ENCODE measurements at places on chromosomes 12 and 14.

- DNase-seq: no peak
Observed at GRCh38 chr14:38127784-38128183, 79.9 kb upstream of the SSTR1 start.

GRCh38 chr14:76916040-76916715, 90.0 kb downstream of the LRRC74A start:
- DNase-seq: no peak

DNA sequence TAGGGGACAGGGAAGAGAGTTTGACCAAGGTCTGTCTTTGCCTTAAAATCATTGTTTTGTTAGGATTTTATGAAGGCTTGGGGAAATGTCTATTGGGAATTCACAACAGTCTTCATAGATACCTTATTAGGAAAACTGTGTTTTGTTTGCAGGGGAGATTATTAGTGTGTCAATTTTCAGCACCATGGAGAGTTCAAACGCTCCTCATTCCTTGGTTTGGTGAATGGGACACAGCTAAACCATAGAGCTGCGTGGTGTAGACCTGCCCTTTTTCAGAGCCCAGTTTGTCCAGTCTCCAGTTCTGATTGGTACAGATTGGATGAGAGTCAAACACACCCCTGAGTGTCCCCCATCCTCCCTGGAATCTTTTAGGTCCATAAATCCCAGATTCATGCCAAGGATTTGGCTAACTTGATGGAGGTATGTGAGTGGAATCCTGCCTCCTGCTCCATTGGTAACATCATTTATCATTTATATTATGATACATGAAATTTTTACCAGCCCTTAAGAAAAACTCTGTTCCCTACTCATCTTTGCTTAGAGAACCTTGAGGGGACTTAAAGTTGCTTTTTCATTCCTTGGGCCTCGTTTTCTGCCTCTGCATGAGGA, 12.0 kb downstream of the NGDN start:
- no peak for DNase-seq

DNA sequence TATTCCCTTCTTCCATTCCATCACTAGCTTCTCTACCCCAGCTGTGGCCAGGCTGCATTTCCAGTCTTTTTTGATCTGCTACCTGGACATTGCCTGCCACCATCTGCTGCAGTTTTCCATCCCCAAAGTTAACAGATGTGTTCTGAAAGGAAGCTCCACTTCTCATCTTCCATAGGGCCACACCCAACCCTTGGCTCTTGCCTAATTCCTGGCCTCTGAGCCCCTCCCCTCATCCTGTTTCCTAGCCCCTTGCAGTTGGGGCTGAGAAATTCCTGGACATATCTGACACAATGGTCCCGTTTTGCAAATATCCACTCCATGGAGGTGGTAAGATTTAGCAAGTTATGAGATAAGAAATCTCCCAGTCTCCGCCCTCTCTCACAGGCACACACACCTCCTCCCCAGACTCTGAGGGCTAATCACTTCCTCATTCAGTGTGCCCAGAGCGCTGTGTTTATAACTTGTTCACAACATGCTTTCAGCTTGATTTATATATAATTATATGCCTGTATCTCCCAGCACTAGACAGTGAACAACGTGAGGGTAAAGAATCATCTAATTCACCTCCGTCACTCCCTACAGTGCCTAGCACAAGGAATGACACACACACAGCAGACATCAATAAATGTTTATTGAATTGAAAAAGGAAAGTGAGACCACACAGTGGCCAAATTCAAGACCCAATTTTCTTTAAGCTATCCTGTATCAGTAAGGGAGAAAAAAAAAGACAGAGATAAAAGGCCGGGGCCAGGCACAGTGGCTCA, 13.4 kb downstream of the SMUG1 start:
- no peak for DNase-seq

DNA sequence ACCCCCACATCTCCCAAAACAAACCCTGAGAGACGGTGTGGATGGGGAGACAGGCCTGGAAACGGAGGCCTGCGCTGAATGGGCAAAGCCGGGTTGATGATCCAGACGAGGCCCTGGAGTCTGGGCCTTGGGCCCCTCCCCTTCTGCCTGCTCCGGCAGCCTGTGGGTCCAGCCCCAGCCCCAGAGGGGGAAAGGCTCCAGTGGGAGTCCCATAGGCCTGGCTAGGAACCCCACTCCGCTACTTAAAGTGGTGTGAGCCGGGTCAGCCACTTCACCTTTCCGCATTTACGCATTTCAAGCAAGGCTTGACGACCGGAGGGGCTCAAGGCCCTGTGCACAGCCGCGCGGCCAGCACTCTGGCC, 695 bp upstream of the TNFAIP2 start:
- DNase-seq: no peak

DNA sequence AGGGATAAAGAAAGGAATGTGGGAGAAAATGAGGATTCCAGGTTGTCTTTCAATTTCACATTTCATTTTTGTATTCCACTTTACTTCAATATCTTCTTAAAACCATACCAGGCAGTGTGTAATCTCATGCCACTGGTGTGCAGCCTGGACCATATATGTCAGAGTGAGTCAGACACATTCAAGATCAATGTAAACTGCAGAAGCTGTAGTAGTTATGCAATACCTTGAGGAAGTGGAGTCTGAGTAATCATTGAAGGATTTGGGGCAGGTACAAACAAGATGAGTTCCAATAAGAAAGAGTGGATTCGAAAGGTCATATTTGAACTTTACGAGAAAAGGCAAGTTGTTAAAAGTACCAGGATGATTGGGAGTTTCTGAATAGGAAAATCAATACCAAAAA, 14.1 kb downstream of the PLCZ1 start:
- DNase-seq: no peak

DNA sequence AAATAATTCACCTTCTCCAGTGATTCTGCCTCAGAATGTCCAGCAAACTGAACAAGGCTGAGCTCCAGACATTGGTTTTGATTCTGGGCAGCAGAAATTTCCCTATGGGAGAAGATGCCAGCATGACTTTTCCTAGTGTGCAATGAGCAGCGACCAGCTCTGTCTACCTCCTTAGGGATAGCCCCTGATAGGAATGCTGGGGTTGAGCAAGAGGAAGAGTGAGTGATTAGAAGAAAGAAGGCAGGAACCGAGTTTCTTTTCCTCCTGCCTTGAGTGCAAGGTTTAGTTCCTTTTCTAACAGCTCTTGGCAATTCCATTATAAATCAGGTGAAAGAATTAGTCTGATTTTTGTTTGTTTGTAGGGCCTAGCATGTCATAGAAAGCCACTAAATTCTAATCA, 379.0 kb downstream of the DAD1 start:
- no peak for DNase-seq

DNA sequence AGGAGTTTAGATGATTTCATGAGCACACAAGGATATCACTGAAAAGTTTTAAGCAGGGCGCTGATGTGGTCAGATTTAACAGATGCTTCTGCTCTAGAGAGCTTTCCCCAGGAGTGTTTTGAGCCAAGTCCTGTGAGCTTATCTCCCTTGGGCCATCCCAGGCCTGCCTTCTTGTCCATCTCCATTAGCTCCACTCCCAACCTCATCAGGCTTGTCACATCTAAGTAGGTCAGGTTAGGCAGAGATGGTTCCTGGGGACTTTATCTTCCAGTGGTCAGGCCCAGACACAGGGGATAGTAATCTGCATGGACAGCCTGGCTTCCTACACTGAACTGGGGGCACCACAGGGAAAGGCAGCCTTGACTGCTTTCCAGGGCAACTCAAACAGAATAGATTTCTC, 145.4 kb upstream of the SRRM4 start:
- no peak for DNase-seq

DNA sequence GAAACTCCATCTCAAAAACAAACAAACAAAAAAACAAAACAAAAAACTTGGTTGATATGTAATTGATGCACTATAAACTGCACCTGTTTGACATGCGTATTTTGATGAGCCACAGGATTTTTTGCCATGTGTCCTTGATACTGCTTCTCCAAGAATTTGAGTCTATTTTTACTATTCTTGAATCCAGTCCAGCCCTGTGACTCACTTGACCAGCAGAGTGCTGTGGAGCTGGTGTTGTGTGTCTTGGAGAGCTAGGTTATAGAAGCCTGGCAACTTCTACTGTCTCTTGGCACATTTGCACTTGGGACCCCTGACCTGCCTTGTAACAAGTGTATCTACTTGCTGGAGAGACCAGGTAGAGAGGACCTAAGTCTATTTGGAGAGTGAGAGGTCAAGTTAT, 52.0 kb downstream of the KLRG1 start:
- no peak for DNase-seq

DNA sequence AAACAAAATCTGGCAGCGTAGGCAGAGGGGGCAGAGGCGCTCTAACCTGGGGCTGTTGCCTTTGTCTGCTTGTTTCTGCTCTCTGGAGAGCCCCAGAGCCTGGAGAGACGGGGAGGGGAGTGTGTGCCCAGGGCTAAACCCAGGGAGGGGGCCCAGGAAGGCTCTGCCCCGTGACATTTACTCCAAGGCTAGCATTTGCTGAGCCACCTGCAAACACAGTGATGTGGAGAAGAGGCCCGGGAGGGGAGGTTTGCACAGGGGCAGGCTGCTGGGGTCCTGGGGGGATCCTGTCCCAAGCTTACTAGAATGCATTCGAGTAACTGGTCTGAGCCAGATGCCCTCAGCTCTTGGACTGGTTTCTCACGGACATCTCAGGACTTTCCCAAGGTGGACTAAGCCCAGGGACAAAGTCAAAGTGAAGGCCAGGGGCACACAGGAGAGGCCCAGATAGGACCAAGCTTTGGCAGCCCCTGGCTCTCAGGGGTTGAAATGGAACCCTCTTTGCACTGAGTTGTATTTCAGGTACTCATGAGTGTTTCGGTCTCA, 12.0 kb downstream of the MEG3 start:
- no peak for DNase-seq

- DNase-seq: no peak
Observed at GRCh38 chr14:101223127-101223526, 319.6 kb upstream of the RTL1 start.

- DNase-seq: no peak
Observed at GRCh38 chr12:57095440-57095839, 6.5 kb downstream of the NAB2 start.

- no peak for DNase-seq
Observed at GRCh38 chr12:57758552-57759359, 3.9 kb downstream of the MARCHF9 start.
